Activated CD4-positive, alpha-beta T cell treated with anti-CD3 and anti-CD28 coated beads for 24 hours (primary cell): ENCODE measurements at places on chromosomes 16 and 17.

GRCh38 chr17:45143767-45144198, 4.5 kb upstream of the HEXIM1 start:
- no peak for DNase-seq

GRCh38 chr17:67272312-67273047, 27.5 kb upstream of the HELZ start:
- no peak for DNase-seq

DNA sequence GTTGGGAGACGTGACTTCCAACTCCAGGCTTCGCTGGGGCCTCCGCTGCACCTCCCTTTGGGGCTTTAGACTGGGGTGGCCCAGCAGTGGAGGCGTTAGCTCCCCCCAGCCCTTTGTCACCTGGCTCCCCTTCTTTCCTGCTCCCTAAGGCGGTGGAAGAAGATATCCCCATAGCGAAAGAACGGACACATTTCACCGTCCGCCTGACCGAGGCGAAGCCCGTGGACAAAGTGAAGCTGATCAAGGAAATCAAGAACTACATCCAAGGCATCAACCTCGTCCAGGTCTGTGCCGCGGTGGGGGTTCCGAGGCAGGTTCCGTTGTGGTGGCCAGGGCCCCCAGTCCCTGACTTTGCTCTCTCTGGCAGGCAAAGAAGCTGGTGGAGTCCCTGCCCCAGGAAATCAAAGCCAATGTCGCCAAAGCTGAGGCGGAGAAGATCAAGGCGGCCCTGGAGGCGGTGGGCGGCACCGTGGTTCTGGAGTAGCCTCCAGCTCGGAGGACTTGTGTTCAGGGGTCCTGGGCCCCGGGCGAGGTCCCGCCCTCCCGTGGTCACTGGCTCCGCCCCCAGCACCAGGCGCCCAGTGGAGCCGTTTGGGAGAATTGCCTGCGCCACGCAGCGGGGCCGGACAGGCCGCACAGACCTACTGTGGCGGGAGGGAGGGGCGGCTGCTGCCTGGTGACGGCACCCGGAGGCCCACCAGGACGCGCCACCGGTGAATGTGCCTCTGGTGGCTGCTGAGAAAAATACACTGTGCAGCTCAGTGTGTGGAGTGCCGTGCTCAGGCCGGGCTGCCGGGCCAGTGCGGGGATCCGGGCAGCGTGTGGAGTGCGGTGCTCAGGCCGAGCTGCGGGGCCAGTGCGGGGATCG, 3.8 kb downstream of the MRPL12 start:
- DNase-seq, result no peak

- DNase-seq, result no peak
These were observed 7.3 kb upstream of the RCVRN start for GRCh38 chr17:9912121-9913099.

DNA sequence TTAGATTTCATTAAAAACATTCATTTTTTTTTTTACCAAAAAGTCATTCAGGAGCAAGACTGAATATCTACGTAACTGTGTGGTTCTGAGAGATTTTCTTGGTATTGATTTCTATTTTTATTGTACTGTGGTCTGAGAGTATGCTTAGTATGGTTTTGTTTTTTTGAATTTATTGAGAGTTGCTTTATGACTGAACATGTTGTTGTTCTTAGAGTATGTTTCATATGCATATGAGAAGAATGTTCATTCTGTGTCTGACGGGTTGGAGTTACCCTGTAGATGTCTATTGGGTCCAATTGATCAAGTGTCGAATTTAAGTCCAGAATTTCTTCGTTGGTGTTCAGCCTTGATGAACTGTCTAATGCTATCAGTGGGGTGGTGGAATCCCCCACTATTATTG, 306.0 kb upstream of the KCNJ16 start:
- no peak for DNase-seq

DNA sequence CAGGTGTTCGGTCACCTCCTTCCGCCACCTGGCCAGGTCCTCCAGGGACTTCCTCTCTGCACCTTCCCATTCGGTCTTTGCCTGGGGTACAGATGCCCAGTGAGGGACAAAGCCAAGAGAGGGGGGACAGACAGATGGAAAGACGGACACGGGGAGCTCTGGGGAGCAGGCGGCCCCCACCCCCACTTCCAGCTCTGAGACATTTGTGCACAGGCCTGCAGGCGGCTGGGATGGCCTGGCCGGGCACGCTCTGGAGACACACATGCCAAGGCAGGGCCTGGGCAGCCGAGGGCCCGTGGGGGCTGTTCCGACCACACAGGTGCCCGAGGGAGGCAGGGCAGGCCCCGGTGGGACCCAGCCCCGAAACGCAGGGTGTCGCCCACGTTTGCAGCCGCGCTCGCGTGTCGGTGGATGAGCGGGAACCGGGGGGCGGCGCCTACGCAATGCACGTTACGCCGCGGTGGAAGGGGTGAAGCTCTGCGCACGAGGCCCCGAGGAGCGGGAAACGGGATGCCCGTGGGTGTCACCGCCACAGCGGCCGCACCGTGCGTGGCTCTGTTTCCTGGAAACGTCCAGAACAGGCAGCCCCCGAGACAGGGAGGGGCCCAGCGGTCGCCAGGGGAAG, 6.0 kb downstream of the PERCC1 start:
- DNase-seq, result no peak

DNA sequence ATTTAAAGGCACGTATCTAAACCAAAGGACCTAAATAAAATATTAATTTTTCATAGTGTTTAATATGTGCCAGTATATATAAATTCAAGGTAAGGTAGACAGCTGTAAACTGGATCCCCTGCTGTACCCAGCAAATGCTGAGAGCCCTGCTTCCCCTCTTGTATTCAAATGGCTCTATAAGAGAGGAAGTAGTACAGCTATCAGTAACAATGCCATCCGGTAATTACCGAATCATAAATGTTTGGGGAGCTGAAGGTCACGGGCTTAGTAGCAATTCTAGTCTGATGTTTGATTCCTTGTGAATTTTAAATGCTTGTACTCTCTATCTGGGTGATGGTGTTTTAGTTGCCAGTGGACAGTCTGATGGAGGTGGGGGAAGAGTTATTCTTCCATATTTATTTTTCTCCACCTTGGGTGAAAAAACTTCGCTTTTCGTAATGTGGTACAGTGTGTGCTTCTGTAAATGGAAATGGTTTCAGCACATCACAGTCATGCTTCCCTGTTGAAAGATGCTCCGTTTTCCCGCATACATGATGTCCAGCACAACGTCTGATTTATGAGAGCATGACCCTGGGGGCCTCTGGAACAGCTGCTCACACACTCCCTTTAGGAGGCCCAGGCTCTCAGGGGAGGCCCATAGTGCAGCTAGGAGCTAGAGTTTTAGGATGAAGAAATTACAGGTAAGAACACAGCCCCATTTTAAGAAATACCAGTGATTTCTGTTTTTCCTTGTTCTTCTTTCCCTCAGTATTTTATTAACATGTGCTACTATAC, 423.9 kb downstream of the WWOX start:
- no peak for DNase-seq

- DNase-seq, result no peak
These were observed 10.5 kb downstream of the CCR7 start for GRCh38 chr17:40554646-40555295.

DNA sequence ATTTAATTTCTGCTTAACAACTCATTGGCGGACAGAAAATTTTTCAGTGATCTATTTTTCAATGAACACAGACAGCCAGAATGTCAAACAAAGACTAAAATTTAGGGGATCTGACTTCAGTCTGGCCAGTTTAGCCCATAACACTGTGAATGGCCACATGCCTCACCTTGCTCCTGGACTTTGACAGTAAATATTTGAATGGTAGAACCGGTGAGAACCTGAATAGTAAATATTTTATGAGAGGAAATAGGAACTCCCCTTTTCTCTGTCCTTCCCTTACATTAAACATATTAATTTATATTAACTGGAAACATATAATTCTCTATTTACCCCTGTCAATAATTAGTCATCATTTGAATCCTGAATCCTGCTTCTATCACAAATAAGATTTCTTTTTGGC, 942.1 kb downstream of the KCNJ2 start:
- no peak for DNase-seq

- DNase-seq, result no peak
These were observed 5.3 kb downstream of the NKIRAS2 start for GRCh38 chr17:42025191-42025579.

DNA sequence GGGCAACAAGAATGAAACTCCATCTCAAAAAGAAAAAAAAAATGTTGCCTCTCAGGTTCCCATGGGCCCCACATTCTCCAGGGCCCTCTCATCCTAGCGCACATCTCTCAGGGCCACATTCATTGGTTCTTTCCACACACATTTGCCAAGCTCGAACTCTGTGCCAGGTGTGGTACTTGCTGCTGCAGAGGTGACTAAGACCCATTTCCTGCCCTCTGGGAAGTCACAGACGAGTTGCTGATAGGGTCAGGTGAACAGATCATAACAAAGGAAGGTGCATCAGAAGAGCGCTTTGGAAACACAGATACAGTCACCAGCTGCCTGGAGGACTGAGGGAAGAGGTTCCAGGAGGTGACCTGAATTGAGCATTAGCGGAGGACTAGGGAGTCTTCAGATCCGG, 1.0 kb downstream of the GSDMA start:
- DNase-seq, result no peak

DNA sequence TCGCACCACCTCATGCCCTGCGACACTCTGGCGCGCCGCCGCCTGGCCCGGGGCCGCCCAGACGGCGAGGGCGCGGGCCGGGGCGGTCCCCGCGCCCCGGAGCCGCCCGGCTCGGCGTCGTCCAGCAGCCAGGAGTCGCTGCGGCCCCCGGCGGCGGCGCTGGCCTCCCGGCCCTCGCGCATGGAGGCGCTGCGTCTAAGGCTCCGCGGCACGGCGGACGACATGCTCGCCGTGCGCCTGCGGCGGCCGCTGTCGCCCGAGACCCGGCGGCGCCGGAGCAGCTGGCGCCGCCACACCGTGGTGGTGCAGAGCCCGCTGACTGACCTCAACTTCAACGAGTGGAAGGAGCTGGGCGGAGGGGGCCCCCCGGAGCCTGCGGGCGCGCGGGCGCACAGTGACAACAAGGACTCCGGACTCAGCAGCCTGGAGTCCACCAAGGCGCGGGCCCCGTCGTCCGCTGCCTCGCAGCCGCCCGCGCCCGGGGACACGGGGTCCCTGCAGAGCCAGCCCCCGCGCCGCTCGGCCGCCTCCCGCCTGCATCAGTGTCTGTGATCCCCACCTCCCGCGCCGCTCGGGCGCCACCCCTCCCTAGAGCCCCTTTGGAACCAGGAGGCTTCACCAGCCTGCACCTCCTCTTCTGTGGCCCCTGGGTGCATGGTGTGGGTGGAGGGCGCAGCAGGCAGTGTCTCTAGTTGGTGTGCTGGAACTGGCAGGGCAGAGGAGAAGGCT, 82.3 kb downstream of the ARHGAP23 start:
- no peak for DNase-seq

DNA sequence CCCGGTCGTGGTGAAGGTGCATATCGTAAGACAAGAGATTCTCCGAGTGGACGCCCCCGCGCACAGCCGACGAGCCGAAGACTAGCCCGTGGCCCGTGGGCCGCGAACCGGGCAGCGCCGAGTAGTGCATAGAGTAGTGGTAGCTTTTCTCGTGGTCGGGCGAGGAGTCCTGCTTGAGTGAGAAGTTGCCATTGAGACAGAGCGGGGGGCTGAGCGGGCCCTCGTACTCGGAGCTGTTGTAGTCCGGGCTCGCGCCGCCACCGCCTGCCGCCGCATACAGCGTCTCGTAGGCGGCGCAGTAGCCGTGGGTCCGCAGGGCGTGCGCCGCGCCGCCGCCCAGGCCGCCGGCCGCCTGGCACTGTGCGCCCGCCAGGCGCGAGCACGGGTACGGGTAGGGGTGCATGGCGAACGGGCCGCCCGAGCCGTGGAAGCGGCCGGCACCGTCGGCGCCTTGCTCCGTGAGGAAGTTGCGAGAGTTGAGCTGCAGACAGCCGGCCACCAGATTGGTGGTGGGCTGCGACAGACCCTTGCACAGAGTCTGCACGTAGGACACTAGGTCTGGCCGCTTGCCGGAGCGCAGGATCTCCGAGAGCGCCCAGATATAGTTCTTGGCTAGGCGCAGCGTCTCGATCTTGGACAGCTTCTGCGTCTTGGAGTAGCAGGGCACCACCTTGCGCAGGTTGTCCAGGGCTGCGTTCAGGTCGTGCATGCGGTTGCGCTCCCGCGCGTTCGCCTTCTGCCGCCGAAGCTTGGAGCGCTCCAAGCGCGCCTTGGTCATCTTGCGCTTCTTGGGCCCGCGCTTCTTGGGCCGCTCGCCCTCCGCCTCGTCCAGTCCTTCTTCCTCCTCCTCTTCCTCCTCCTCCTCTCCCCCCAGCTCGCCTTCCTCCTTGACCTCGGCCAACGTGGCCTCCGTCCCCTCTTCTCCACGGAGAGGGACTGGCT, 2.0 kb downstream of the NEUROD2 start:
- DNase-seq, result no peak

DNA sequence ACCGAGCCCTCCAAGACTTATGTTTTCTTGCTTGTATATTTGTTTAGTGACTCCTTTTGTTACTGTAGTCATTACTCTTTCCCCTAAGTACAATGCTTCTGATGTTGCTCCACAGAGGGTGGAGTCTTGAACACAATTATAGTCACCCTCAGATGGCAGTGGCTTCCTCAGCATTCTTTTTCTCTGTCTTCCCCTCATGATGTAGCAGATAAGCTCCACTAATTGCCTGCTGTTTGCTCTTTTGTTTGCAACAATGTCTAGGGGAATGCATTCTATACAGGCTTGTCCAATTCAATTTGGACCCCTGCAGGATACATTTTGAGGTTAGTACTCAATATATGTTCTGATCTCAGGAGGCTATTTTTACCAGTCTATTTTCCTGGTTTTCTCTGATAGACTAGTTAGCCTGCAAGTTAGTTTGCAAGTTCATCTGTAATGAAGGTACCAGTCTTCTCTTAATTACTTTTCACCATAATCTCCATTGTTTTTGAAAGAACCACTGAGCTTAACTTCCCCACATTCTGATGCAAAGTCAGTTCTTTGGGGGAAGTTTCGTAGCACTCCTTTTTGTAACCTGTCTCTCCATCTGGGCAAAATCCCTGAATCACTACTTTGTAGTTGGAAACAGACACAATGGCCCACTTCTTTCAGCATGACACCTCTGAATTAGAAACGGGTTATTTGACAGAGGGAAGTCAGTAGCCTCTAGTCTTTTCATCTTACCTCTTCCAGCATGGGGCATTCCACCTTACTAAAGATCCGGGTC, 1509.2 kb downstream of the CDH11 start:
- DNase-seq, result no peak

- DNase-seq, result no peak
These were observed 112.1 kb downstream of the PRKCB start for GRCh38 chr16:23947838-23948237.

GRCh38 chr16:15855704-15856003, 1.2 kb downstream of the MYH11 start:
- no peak for DNase-seq

GRCh38 chr16:27748868-27749546, 199.1 kb downstream of the KATNIP start:
- DNase-seq, result no peak

- DNase-seq, result no peak
These were observed 15.4 kb downstream of the CUEDC1 start for GRCh38 chr17:57939797-57940196.

GRCh38 chr17:75402026-75402425, 3.5 kb downstream of the GRB2 start:
- no peak for DNase-seq

DNA sequence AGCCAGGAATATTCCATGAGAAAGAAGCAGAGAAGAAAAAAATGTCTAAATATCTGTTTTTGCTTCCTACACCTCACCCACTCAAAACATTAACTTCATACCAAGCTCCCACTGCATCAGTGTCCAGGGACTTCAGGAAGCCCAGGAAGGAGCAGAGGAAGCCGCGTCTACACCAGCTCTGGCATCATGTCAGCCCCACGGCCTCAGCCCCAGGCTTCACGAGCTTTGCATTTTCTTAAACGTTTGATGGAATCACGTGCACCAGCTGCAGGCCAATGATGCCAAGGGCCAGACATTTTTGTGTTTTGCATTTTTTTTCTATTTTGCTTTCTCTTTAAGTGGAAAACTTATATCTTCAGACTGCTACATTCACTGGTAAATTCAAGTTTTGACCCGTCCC, 48.6 kb downstream of the CDRT4 start:
- no peak for DNase-seq
